ENCODE measurements at places on chromosomes 7 and 10.

DNA sequence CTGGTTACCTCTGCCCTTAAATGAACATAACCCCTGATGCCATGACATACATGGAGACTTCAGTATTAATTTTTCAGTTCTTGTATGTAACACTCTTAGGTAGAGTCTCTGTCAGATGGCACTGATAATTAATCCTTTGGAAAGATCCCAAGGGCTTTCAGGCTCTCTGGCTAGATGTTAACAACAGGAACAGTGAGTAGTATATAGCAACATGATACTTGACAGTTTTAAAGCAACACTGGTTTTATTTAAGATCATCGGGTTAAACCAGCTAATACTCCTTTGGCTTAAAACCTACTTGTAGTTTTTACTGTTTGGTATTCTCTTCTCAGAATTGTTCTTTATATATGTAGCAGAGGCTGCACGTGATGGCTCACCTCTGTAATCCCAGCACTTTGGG lies 27.3 kb downstream of the AHCYL2 start:
- no peak for DNase-seq

- DNase-seq, result peak; percentile 73
Measured at GRCh38 chr10:81873932-81874816, 820 bp upstream of the NRG3 start.

- DNase-seq, result no peak
Measured at GRCh38 chr10:98667081-98667480, 220.3 kb upstream of the HPS1 start.

- DNase-seq, result no peak
Measured at GRCh38 chr7:108329514-108329913, 126.7 kb downstream of the NRCAM start.

DNA sequence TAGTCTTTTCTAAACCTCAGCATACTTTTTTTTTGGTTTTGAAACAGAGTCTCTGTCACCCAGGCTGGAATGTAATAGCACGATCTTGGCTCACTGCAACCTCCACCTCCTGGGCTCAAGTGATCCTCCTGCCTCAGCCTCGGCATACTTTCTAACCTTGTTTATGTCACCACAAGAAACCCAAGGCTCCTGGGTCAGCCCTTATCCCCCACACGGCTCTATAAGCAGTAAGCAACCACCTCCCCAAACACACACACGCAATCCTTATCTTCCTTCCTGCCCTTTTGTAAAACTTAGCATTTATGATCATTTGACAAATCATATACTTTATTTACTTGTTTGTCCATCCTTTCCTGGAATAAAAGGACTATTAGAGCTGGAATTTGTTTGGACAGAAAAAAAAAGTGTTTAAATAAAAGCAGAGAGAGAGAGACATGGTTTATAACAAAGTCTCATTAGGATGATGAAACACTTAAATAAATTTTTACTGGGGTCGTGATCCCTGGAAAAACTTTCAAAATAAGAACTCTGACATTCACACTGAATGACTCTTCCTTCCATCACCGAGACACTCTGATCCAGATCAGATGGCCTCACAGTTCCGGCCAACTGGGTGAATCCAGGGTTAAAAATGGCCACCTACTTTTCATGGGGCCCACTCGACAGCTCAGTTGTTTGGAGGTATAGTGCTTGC lies 72.7 kb upstream of the PIK3CG start:
- no peak for DNase-seq

Data from fibroblast of pulmonary artery (primary cell).